SJSA1 (cell line): ENCODE measurements at places on chromosomes 1 and 21. TPM values are rescaled to one million over a fixed set of nuclear protein-coding genes. Genes with fewer than 3 reads are reported as not detected.

UBE2U gene
- total RNA-seq: not detected in 2 replicates

GRCh38 chr1:20494609-20495311 lies 8.8 kb upstream of the CAMK2N1 start:
- peak; percentile 77 for DNase-seq

GRCh38 chr1:23902321-23903278 lies 10.6 kb downstream of the CNR2 start:
- DNase-seq: no peak

- no peak for DNase-seq
Observed at GRCh38 chr1:205976708-205977401, 26.3 kb downstream of the RAB7B start.
